ENCODE measurements at places on chromosomes 5 and 9. TPM values are rescaled to one million over a fixed set of nuclear protein-coding genes. Genes with fewer than 3 reads are reported as not detected.

The PCSK5 gene
- 3.8 TPM for total RNA-seq

The MPDZ gene
- total RNA-seq, result 30.1 TPM

The SLC36A2 gene
- total RNA-seq, result not detected

The HSPA4 gene
- total RNA-seq, result 178 TPM

The HAND1 gene
- not detected for total RNA-seq

The CATSPER3 gene
- 0.21 TPM for total RNA-seq

The LIX1 gene
- total RNA-seq, result not detected

The ZNG1A gene
- 50.3 TPM for total RNA-seq

The CRHBP gene
- not detected for total RNA-seq

The SPAG8 gene
- total RNA-seq, result not detected

The GBA2 gene
- 36.6 TPM for total RNA-seq

All from nasal cavity respiratory epithelium epithelial cell of viscerocranial mucosa (primary cell).